Thoracic aorta endothelial cell (primary cell): ENCODE measurements at places on chromosomes 13 and 19. TPM values are rescaled to one million over a fixed set of nuclear protein-coding genes. Genes with fewer than 3 reads are reported as not detected.

The RDH8 gene
- total RNA-seq, result not detected in 2 replicates

The ZNF208 gene
- 0.13 and 0.14 TPM in 2 replicates for total RNA-seq

The PTGIR gene
- total RNA-seq, result 0.86 and 3.7 TPM in 2 replicates

The RFPL4A gene
- not detected in 2 replicates for total RNA-seq

The IL12RB1 gene
- total RNA-seq, result not detected in 2 replicates

The BTBD2 gene
- 39.5 and 59.9 TPM in 2 replicates for total RNA-seq

The ZNF628 gene
- 2.4 and 3.2 TPM in 2 replicates for total RNA-seq

The CFAP97D2 gene
- total RNA-seq, result not detected in 2 replicates

The ZNF583 gene
- 4.0 and 4.9 TPM in 2 replicates for total RNA-seq

The KASH5 gene
- not detected in 2 replicates for total RNA-seq

The B3GLCT gene
- total RNA-seq, result 17.0 and 17.2 TPM in 2 replicates

The GRIK5 gene
- 0.27 and 5.8 TPM in 2 replicates for total RNA-seq

The NUCB1 gene
- total RNA-seq, result 193 and 203 TPM in 2 replicates

The ZSCAN1 gene
- total RNA-seq, result not detected in 2 replicates

The ERICH4 gene
- not detected in 2 replicates for total RNA-seq

The LYL1 gene
- 50.1 and 52.8 TPM in 2 replicates for total RNA-seq

The PIN1 gene
- total RNA-seq, result 57.7 and 70.8 TPM in 2 replicates
